ENCODE measurements at places on chromosomes 12 and 14.

GRCh38 chr14:53634793-53635192 lies 321.8 kb downstream of the BMP4 start:
- no peak for DNase-seq

- DNase-seq = no peak
Observed at GRCh38 chr12:1760566-1761382, 59.6 kb upstream of the LRTM2 start.

DNA sequence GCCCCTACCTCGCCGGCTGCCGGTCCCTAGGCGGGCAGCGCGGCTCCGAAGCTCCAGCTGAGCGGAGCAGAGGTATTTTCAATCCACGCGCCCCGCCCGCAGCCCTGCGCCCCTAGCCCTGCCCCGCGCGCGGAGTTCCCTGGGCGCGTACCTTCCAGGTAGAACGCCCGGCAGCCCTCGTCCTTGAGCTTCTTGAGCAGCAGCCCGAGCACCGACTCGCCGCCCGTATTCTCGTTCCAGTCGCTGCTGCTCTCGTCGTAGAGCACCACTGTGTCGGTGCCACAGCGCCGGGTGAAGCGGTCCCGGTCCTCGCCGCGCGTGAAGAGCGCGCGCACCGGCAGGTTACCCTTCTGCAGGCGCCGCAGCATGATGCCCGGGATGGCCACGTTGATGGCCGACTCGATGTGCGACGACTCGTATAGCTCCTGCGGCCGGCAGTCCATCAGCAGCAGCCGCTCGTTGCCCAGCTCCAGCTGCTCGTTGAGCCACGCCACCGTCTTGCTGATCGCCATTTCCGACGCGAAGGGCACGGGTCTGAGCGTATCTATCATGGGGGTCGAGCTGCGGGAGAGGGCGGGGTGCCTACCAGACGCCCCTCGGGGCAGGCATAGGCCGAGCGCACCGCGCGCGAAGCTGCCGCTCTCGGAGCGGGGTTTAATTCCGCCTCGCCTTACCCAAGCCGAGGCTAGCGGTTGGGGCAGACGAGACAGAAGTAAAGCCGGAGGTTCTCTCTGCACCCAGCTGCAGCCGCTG lies 636 bp downstream of the DUSP6 start:
- DNase-seq = peak; percentile 55

DNA sequence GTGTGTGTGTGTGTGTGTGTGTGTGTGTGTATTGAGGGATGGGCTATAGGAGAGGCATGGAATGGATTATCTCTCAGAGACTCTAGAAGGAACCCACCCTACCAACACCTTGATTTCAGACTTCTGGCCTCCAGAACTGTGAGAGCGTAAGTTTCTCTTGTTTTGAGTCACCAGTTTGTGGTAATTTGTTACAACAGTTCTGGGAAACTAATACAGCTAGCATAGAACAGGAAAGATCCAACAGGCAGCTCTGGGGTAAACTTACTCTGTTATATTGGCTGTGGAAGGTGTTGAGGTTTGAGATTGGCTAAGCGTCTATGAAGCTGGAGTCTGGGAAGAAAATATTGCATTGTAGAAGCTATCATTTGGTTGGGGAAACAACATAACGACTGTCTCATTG lies 334.3 kb downstream of the AACS start:
- no peak for DNase-seq

DNA sequence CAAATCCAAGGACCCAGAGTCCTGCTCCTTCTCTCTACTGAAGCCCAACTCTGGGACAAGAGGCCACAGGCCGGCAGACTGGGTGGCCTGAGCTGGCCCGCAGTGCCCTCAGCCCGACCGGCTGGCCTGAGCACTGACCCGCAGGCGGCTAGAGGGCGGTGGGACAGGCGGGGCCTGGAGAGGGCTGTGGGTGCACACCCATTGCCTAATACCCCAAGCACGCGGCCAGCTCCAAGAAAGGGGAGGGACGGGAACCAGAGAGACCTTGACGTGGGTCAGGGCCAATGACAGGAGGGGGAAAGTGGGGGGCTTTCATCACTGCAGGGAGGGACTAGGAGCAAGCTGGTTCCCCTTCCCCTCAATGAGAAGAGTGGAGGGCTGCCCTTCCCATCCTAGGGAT lies 2.0 kb upstream of the WNT10B start:
- DNase-seq = no peak

- no peak for DNase-seq
Observed at GRCh38 chr14:85342858-85343607, 186.9 kb upstream of the FLRT2 start.

- no peak for DNase-seq
Observed at GRCh38 chr12:124395284-124395752, 100.4 kb downstream of the RFLNA start.

DNA sequence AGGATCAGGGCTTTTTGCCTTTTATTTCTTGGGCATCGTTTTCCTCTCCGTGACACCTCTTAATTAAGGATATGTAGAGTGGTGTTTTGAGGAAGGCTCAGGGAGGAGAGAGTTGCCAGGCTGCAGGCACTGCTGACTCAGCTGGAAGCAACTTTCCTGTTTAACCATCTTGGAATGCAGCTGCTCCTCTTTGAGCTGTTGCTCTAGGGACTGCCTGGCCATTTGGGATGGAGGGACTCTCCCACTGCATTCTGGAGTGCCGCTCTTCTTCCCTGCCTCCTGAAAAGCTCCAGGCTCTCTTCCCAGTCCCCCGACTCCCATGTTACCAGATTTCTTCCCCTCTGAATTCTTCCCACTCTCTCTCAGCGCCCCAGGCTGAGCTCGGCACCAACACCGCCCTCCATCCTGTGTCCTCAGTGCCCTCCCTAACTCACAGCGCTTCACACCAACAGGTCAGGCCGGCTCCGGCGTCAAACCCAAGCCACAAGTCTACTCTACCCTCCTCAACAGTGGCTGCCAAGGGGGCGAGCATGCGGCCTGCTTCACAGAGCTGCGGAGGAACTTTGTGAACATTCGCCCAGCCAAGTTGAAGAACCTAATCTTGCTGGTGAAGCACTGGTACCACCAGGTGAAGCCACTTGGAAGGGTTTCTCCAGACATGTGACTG lies 5.9 kb downstream of the OAS3 start:
- no peak for DNase-seq

- no peak for DNase-seq
Observed at GRCh38 chr12:80411787-80412186, 32.2 kb upstream of the PTPRQ start.

GRCh38 chr12:94265966-94266745 lies 117.8 kb downstream of the PLXNC1 start:
- DNase-seq = no peak

- no peak for DNase-seq
Observed at GRCh38 chr12:128312661-128313060, 45.7 kb downstream of the TMEM132C start.

- no peak for DNase-seq
Observed at GRCh38 chr14:100176811-100177327, 17.4 kb upstream of the DEGS2 start.

GRCh38 chr12:71935594-71935993 lies 3.1 kb upstream of the TPH2 start:
- no peak for DNase-seq

GRCh38 chr14:37428954-37429353 lies 166.1 kb downstream of the FOXA1 start:
- DNase-seq = no peak

DNA sequence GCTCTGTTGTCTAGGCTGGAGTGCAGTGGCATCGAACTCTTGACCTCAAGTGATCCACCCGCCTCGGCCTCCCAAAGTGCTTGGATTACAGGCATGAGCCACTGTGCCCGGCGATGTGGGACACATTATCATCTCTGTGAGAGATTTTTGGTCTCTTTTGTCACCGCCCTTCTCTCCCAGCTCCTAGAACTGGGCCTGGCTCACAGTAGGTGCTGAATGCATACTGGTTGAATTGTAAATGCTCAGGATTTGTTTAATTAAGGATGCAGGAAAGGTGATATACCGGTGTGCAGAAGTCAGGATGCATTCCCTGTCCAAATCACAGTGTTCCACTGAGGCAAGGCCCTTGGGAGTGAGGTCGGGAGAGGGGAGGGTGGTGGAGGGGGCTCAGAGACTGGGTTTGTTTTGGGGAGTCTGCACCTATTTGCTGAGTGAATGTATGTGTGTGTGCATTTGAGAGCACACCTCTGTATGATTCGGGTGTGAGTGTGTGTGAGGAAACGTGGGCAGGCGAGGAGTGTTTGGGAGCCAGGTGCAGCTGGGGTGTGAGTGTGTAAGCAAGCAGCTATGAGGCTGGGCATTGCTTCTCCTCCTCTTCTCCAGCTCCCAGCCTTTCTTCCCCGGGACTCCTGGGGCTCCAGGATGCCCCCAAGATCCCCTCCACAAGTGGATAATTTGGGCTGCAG lies 1.0 kb upstream of the KRT18 start:
- DNase-seq = no peak

DNA sequence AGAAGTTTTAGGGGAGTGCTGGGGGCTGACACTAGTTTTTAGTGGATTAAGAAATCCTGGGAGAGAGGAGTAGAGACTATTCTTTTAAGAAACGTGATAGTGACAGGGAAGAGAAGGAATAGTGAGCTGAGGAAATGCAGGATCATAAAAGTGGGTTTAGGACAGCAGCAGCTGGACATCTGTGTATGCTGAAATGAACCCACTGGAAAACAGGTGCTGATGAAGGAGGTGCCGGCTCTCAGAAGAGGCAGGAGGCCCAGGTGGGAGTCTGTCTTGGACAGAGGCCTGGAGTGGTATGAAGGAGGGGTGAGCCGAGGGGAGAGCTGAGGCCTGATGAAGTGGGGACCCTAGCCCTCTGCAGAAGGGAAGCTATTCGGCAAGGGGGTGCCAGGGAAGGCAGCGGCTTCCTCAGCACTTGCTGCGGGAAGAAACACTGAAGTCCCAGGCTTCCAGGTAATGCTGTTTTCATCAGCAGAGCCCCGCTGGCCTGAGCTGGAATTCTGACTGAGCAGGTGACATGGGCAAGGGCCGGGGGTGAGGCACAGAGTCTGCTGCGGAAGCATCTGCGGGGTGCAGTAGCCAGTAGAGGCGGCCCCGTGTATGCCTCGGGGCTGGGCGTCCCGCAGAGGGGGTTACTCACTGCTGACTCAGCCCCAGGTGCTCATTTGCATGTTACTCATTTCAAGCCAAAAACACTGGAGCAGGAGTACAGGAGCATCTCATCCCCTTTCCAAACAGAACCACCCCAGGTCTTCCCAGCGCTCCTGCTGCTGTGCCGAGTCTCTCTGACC lies 89.7 kb downstream of the TMCC3 start:
- peak; percentile 26 for DNase-seq

- DNase-seq = no peak
Observed at GRCh38 chr12:116027551-116027821, 250.0 kb downstream of the MED13L start.

DNA sequence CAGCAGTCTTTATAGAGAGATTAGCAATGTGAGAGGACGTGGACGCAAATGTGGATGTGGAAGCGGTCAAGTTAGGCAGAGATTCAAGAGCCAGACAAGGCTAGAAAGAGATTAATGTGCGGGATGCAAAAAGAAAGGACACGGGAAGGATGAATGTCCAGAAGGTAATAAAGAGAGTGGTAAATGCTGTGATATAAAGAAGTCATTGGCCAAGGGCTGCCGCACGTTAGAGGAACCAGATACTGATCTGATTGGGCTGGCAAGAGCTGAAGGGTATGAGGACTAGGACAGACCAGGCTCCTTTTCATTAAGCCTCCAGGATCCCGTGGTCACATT lies 59.5 kb downstream of the DHRS2 start:
- no peak for DNase-seq

GRCh38 chr14:50676814-50677516 lies 8.9 kb upstream of the SAV1 start:
- no peak for DNase-seq

GRCh38 chr12:47845081-47845480 lies 25.4 kb upstream of the HDAC7 start:
- DNase-seq = no peak

DNA sequence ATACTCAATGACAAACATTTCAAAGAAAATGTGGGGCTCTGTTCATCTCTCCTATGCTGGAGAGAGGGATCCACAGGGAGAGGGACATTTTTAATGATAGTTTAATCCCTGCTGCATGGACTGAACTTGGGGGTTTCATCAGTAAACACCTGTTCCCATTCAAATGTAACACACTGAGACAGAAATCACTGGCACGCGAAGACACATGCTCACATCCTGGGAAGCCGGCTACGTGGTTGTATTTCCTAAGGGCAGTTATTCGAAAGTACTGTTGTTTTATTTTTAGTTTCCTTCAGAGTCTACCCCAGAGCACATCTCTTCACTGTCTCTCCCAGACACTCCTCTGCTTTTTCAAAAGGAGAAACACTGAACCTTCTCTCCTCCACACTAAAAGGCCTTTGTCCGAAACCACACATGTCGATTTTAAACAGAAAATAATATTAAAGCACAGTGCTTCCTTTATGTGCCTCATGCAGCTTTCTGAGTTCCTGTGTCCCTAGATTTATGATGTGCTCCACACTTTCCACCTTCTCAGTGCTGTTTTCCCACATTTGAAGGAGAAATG lies 52.8 kb downstream of the PTHLH start:
- DNase-seq = no peak

GRCh38 chr12:32030676-32031075 lies 71.5 kb downstream of the RESF1 start:
- DNase-seq = no peak

DNA sequence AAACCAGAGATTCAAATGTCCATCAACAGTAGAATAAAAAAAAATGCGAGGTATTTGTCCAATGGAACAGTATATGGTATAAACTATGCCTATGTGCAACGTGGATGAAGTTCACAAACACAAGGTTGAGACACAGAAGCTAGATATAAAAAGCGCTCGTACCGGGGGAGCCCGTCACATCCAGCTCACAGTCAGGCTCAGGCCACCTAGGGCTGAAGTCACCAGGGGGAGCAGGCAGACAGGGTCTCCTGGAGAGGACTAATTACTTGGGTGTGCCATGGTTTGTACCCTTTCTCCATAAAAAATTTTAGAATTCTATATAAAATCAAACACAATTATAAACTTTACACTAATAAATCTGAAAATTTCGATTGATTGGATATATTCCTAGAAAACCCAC lies 13.6 kb downstream of the AHNAK2 start:
- no peak for DNase-seq

DNA sequence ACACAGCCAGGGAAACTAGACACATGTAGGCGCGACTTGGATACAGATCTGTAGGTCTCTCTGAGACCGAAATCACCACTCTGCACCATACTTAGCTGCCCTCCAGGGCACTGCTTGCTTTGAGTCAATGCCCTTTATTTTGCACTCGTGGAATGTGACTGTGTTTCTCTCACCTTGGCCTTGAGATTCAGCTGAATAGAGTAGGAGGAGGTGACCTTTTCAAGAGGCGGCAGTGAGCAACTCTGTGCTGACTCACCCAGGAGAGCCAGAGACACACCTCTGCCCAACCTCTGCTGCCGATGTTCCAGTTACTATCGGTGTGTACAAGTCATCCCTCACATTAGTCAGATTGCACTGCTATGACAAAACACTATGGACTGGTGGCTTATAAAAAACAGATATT lies 583.4 kb downstream of the VRK1 start:
- peak; percentile 69 for DNase-seq

DNA sequence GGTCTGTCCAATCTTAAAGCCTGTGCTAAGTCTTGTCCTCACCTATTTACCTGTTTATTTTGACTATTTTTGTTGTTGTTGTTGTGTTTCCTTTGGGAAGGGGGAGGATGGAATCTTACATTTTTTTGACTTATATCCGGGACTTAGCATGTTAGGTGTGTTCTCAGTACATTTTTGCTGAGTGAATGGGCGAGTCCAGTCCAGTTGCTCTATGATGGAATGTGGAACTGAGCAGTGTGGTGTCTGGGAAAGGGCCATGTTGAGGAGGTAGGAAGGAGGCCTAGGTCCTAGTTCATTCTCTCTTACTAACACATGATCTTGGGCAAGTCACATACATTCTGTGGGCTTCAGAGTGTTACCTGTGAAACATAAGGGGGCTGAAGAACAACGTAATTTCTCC lies 80.9 kb upstream of the SLC38A2 start:
- DNase-seq = no peak

- no peak for DNase-seq
Observed at GRCh38 chr14:102275866-102276265, 29.1 kb downstream of the MOK start.
